Renal pelvis (tissue), 12 donors: ENCODE measurements at places on chromosomes 3 and 15. TPM values are rescaled to one million over a fixed set of nuclear protein-coding genes. Genes with fewer than 3 reads are reported as not detected.

Gene ISL2
- not detected for polyA plus RNA-seq

Gene DNAH1
- polyA plus RNA-seq = 8.2 TPM

Gene POLR2M
- 83.2 TPM for polyA plus RNA-seq

Gene CGNL1
- 61.9 TPM for polyA plus RNA-seq

Gene TM4SF1
- polyA plus RNA-seq = 66.7 TPM

Gene SLC25A26
- polyA plus RNA-seq = 25.9 TPM

Gene ADAMTSL3
- polyA plus RNA-seq = 4.1 TPM

Gene RTP1
- polyA plus RNA-seq = not detected

Gene CCR3
- polyA plus RNA-seq = 0.07 TPM

DNA sequence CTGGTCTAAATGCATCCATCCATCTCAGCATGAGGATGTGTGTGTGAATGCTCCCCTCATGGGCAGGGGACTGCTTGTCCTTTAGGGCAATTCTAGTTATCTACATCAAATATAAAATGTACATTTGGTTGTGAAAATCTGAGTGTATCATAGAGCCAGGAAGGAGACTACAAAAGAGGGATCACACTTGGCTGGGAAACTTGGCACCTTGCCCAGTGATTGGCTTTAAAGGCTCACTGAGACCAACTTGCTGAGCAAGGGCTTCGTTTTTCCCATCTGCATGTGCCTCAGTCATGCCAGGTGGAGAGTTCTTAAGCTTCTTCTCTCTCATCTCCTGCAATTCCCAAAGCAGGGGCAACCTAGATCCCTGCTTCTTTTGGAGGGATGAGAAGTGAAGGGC lies 5.2 kb downstream of the CAPN3 start:
- no peak for DNase-seq

- DNase-seq = no peak
These were observed 646.0 kb downstream of the AGBL1 start for GRCh38 chr15:86725628-86726027.

- no peak for DNase-seq
These were observed 28.5 kb downstream of the IL16 start for GRCh38 chr15:81225161-81225671.

- no peak for DNase-seq
These were observed 369.6 kb upstream of the AZI2 start for GRCh38 chr3:28718074-28718849.

DNA sequence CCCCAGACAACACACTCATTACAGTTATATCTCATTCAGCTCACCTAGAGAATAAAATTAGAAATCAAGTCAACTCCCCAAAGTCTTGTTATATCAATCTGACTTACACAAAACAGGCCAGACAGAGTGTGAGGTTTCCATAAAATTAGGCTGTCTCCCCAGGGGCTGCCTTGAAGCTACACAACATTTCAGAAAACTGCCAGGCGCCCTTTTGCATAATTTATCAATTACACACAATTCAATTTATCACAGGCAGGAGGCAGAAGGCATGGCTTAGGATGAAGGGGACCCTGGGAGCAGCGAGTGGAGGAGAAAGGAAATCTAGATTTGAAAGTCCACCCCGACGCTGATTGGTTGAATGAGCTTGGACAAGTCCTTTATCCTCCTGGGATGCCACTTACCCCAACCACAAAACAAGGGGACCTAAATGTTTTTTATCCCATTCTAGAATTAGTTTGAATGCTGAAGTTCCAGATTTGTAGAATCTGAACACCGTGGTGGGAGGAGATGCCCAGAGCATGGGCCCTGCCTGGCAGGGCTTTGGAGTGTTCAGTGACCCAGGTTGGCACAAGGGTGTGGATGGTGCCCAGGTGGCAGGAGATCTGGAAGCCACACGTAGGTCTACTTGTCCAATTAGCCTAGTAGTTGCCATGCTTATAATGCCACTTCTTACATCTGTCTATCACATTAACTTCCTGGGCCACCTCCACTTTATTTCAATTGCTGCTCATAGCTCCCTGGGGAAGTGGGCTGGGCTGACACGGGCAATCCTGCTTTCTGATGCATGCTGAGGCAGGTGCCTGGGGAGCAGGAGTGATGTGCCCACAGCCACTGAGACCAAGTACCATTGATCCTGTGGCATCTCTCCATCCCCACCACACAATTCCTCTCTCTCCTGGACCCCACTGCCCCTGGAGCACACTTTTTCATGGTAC lies 119.8 kb upstream of the TLE3 start:
- DNase-seq = no peak

GRCh38 chr15:90598031-90598577 lies 68.4 kb downstream of the CRTC3 start:
- DNase-seq = no peak

- no peak for DNase-seq
These were observed 181.7 kb upstream of the NSMCE3 start for GRCh38 chr15:29451201-29451781.

DNA sequence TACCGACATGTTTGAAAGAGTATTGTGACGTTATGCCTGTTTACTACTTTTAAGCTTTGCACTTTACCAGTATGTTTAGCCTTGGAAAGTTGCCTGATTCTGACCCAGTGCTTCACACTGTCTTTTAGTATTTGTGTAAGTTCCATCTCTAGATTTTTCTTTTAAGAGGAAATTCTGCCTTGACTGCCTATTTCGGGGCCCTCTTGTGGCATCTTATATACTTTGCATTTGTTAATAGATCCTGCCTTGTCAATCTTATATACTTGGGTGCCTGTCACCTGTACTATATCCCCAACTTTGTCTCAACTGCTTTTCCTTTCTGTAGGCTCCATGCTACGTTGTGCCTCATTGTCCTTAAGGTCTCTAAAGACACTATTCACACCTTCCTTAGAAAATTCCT lies 244.6 kb downstream of the STXBP5L start:
- DNase-seq = no peak

- DNase-seq = no peak
These were observed 844.9 kb upstream of the ALCAM start for GRCh38 chr3:104521606-104522336.

DNA sequence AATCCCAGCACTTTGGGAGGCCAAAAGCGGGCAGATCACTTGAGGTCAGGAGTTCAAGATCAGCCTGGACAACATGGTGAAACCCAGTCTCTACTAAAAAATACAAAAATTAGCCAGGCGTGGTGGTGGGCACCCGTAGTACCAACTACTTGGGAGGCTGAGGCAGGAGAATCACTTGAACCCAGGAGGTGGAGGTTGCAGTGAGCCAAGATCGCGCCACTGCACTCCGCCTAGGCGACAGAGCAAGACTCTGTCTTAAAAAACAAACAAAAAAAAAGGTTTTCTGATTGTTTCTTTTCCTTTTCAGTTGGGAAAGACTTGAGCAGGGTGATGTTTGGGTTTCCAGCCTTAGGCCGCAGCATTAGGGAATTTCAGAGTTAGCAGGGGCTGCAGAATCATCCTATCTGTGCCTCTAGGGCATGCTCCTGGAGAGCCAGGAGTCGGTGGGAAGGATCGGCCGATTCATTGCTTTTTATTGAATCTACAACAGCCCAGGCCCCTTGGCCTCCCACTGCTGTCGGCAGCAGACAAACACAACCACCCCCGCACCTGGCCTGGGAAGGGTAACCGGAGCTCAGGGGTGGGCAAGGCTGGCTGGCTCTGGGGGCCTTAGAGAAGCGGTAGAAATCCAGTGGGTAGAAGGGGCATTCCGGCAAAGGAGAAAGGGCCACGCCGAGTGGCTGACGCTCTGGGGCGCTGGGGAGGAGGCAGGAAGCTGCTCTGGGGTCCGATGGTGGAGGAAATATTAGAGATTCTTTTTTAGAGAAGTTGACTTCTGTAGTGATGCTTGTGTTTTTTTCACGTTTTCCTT lies 6.3 kb downstream of the CHAC1 start:
- peak; percentile 83 for DNase-seq

DNA sequence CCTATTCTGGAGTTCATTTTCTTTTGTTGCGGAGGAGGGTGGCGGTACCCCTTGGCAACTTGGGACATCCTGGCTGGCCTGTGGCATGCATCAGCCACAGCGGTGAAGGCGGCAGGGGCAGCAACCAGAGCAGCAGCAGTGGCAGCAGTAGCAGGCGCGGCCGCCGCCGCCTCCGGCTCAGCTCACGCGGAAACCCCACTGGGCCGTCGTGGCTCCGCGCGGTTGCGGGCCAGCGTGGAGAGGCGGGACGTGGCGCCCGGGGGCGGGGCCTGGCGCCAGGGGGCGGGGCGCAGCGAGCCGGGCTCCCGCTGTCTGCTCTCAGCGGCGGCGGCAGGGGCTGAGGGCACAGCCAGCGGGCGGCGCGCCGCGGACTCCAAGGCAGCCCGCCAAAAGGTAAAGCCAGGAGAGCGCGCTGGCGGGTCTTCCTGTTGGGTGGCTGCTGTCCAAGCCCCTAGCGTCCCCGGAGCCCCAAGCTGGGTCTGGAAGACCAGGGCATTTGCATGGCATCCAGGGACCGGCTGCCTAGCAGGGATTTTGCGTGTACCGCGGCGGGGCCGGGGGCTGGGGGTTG lies 334.4 kb upstream of the THRB start:
- DNase-seq = peak; percentile 45

DNA sequence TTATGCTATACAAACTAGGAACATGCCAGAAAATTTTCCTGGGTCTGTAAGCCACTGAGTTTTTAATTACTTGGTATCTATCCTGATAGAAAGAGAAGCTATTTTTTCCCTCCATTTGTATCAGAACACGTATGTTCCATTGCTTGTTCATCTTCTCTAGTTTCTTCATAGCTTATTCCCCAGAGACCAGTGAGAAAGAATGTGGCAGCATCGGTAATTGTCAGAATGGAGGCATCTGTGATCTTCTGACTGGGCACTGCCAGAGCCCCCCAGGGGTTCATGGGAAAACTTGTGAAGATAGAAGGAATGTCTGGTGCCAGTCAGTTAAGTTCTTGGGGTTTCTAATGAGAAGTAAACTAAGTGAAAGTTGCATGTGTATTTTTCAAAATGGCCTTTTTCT lies 720.2 kb upstream of the GOLIM4 start:
- no peak for DNase-seq

DNA sequence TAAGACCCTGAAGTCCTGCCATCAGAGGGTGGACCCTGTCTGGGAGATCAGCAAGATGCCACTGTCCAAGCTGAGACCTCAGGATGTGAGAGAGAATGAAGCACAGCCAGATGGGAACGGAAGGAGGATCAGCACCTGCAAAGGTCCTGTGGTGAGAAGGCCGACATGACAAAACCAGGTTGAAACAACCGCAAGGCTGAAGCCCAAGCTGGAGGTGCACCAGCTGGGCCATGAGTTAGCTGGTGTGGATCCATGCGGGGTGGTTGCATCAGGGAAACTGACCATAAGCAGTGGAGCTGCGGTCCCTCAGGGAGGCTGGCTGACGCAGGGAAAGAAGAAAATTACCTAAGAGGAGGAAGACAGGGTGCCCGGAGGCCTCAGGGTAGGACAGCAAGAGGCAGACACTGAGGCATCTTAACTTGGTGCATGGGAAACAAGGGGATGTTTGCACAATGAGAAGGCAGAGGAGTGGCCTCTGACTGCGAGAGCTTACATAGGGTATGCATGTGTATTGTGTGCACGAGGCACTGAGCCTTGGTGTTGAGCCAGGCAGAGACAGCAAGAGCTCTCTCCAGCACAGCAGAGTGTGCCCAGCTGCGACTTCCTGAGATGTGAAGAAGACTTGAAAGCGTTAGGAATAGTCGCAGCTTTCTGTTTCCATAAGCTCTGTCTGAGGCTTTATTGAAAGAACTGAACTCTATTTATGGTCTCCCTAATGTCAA lies 497.7 kb downstream of the OCA2 start:
- DNase-seq = peak; percentile 5

DNA sequence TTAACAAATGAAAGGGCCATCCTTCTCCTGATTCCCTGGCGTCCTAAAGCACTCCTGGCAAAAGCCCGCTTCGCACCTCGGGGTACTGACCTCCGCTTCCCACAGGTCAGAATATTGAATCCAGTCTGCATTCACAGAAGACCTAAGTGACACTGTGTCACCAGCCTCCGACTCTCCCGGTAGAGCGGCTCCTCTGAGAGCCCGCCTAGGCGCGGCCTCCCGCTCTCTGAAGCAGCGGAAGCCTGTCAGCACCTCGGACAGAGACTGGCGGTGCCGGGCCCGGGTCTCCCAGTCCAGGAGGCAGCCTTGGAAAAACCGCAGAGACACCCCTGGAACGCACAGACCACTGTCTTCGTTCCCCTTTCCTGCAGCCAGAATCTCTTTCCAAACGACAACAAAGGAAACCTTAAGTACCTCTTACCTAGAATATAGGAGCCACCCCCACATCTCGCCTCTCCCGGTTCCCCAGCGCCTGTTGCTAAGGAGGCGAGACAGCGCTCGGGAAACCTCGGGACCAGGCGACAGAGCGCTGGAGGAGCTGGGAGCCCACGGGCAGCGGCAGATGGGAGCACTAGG lies 1.2 kb downstream of the GABRB3 start:
- DNase-seq = peak; percentile 75

DNA sequence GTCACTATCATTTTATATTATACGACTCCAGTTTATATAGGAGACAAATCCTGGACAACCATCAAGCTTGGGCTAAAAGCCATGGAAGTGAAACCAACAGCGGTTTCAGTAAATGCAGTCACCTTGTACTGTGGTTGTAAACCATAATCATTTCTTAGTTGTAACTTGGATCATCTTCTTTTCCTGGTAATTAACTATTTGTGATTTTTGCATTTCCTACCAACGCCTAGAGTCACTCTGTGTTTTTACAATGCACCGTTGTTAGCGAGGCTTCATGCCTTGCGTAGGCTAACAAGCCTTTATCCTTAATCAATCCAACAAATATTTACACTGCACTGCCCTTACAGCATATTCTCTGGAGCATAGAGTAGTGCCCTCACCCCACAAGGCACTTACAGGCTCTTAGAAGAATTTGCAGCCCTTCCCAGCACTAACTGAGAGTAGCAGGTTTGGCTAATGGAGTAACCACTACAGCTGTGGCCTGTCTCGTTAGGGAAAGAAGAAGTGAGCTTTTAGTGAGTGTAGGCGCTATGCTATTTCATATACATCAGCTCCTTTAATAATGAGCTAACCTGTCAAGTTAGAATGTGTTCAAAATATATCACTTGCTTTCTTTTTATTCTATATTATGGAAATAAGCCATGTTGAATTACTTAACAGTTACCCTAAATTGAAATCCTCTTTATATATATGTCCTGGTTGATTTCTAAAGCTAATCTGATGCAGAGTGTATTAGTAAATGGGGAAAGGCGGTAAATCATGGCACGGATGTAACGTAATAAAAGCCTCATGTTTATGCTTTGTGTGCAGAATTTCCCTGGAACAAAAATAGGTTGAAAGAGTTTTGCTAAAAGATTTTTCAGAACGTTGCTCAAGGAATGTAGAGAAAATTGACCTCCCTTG lies 62.8 kb downstream of the ABHD2 start:
- DNase-seq = peak; percentile 56

DNA sequence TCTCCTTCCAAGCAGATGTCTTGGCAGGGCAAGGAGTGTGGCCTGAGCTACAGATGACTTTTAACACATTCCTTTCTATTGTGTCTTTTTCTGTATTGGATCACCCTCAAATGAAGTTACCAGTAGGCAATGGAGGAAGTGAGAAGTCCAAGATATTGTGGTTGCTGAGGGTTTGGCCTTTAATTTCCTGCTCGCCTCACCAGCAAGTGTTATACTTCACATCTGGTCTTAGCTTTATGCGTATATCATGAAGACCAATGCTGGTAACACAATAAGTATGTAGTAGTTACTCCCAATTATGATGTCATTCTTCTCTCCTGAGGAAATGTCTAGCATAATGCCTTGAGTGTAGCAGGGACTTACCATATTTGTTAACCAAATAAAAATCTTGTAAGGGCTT lies 179.9 kb downstream of the ZIC1 start:
- no peak for DNase-seq

GRCh38 chr15:55344206-55344605 lies 25.2 kb downstream of the PIGB start:
- DNase-seq = no peak

- no peak for DNase-seq
These were observed 815 bp upstream of the GRM2 start for GRCh38 chr3:51706021-51706485.
